ENCODE measurements at places on chromosomes 4 and X.

DNA sequence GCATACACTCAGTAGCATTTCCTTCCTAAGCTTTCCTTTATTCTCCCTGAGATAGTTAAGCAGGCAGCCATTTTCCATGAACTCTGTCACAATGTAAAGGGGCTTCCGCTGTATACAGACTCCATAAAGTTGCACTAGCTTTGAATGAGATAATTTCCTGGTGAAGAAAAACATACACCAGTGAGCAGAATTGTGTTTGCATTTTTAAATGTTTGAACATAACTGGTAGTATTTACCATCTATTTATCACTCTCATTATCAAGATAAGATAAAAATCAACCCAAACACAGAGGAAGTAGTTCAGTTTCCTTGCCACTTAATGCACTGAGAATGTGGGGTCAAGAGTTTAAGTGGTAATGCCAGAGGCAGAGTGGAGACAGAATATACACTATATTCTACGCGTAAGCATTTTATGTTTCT lies 54.1 kb downstream of the TXK start:
- H3K27me3 ChIP-seq = no peaks in the 10 kb centered on the region
- H3K36me3 ChIP-seq = no peaks in the 10 kb centered on the region
- no peak overlapping the region for H3K4me3 ChIP-seq
- no peaks in the 10 kb centered on the region for H3K4me1 ChIP-seq

GRCh38 chrX:30248854-30249253 lies 1.9 kb downstream of the MAGEB1 start:
- H3K4me1 ChIP-seq = no peaks in the 10 kb centered on the region
- DNase-seq = no peak
- H3K4me3 ChIP-seq = no peak overlapping the region
- no peaks in the 10 kb centered on the region for H3K36me3 ChIP-seq
- H3K27ac ChIP-seq = no peak overlapping the region

GRCh38 chr4:8211737-8212581 lies 12.9 kb downstream of the SH3TC1 start:
- peaks cover 71% of the 10 kb centered on the region for H3K36me3 ChIP-seq
- no peaks in the 10 kb centered on the region for H3K27me3 ChIP-seq
- no peak overlapping the region for H3K27ac ChIP-seq
- H3K4me3 ChIP-seq = no peak overlapping the region
- peaks cover 16% of the 10 kb centered on the region for H3K4me1 ChIP-seq

GRCh38 chrX:20829665-20830491 lies 544.3 kb upstream of the CNKSR2 start:
- H3K36me3 ChIP-seq = no peaks in the 10 kb centered on the region
- H3K27ac ChIP-seq = no peak overlapping the region
- H3K4me3 ChIP-seq = no peak overlapping the region
- no peak for DNase-seq

GRCh38 chr4:91448668-91449330 lies 855.0 kb upstream of the GRID2 start:
- no peak overlapping the region for H3K4me3 ChIP-seq
- no peak for DNase-seq
- no peaks in the 10 kb centered on the region for H3K4me1 ChIP-seq
- H3K36me3 ChIP-seq = no peaks in the 10 kb centered on the region

DNA sequence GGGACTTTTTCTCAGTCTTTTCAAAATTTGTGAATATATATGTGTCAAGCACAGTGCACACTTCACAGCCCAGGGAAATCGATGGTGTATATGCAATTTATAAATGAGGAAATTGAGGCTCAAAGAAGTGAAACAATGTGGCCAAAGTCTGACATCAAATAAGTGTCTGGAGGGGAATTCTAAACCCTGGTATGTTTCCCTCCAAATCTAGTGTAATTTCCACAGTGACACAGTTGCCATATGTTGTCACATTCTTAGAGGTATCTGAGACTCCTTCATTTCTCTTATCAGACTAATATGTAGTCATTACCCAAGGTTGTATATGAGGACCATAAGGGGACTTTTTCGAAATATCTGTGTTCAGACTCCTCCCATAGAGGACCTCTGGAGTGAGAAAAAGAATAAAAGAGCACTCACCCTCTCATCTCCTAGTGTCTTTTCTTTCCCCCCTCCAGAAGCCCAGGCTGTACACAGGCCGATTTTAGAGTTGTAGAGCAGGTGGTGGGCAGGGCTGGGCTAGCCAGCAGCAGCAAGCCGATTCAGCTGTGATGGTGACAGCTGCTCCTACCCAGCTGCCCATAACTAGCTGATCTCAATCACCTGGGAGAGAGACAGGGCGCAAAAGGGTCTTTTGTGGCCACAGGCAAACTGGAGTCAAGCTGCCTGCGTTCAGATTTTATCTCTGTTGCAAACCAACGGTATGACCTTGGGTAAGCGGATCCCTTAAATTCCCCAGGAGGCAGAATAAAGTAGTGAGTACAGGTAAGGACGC lies 55.1 kb downstream of the CLCN5 start:
- no peak for DNase-seq
- no peak overlapping the region for H3K4me3 ChIP-seq
- no peaks in the 10 kb centered on the region for H3K27me3 ChIP-seq

- no peaks in the 10 kb centered on the region for H3K36me3 ChIP-seq
- H3K4me3 ChIP-seq = peak overlapping the region; percentile 55
- peak overlapping the region; percentile 88 for H3K27ac ChIP-seq
- H3K27me3 ChIP-seq = no peaks in the 10 kb centered on the region
Measured at GRCh38 chrX:120485638-120486520, 16.8 kb upstream of the LAMP2 start.

DNA sequence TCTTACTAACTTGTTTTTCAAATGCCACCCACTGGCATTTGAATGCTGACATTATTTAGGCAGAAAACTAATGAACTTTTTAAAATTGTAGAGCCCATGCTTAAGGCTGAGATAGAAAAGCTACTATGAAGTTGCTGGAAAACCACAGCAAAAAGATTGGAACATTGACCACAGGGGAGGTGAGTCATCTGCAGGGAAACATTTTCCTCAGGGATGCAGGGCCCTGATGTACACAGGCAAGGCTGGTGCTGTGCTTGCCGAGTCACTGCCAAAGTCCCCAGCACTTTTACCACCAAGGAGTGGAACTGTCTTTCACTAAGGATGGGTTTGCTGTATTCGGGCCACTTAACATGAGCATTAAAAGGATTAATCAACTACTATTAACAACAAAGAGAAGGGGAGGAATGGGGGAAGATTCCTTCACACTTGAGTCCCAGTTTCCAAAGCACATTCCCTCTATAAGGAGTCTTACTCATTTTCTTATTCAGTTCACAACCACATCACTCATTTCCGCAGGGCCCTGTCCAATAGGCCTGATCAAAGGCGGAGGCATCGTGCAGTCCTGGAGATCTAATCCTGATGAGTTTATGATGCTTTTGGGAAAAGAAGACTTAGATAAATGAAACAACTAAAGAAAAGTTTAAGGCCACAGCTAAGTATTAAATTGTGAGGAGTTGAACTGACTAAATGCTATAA lies 202.9 kb upstream of the NPY2R start:
- no peaks in the 10 kb centered on the region for H3K36me3 ChIP-seq
- H3K27me3 ChIP-seq = no peaks in the 10 kb centered on the region
- H3K4me3 ChIP-seq = no peak overlapping the region
- no peak overlapping the region for H3K27ac ChIP-seq
- H3K4me1 ChIP-seq = no peaks in the 10 kb centered on the region

GRCh38 chrX:70592091-70592490 lies 147.5 kb downstream of the DLG3 start:
- no peaks in the 10 kb centered on the region for H3K27me3 ChIP-seq
- H3K4me1 ChIP-seq = no peaks in the 10 kb centered on the region
- H3K36me3 ChIP-seq = no peaks in the 10 kb centered on the region
- no peak overlapping the region for H3K27ac ChIP-seq
- DNase-seq = no peak
- H3K4me3 ChIP-seq = no peak overlapping the region

- H3K27ac ChIP-seq = no peak overlapping the region
- DNase-seq = no peak
- peaks cover 3% of the 10 kb centered on the region for H3K27me3 ChIP-seq
- H3K4me1 ChIP-seq = no peaks in the 10 kb centered on the region
- H3K4me3 ChIP-seq = no peak overlapping the region
Measured at GRCh38 chr4:36385951-36386571, 104.6 kb downstream of the DTHD1 start.

GRCh38 chr4:169604903-169605331 lies 7.5 kb downstream of the NEK1 start:
- H3K4me1 ChIP-seq = no peaks in the 10 kb centered on the region
- no peak overlapping the region for H3K27ac ChIP-seq
- H3K4me3 ChIP-seq = no peak overlapping the region
- H3K27me3 ChIP-seq = no peaks in the 10 kb centered on the region

GRCh38 chrX:10350981-10351380 lies 194.2 kb downstream of the CLCN4 start:
- no peak for DNase-seq
- H3K36me3 ChIP-seq = no peaks in the 10 kb centered on the region
- H3K27me3 ChIP-seq = no peaks in the 10 kb centered on the region
- H3K4me1 ChIP-seq = no peaks in the 10 kb centered on the region

- no peak overlapping the region for H3K27ac ChIP-seq
- DNase-seq = no peak
- H3K4me3 ChIP-seq = no peak overlapping the region
Measured at GRCh38 chr4:26955241-26955640, 94.6 kb downstream of the STIM2 start.

DNA sequence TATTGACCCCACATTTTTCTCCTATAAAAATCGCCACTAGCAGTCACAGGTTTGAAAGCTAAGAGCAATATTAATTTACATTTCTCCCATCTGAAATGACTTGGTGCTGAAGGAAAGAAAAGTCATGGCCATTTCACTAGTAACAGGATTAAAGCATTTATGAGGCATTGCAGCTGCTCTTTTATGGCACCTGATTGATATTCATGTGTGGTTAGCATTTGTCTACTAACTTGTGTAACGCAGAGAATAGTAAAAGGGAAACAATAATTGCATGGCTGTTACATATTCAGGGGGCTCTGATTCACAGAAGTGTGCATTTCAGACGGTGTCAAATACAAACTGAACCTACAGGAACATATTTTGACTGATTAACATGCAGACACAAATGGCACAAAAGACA lies 5.2 kb downstream of the PCDH19 start:
- no peak for DNase-seq
- peaks cover 30% of the 10 kb centered on the region for H3K27me3 ChIP-seq
- no peaks in the 10 kb centered on the region for H3K4me1 ChIP-seq
- no peak overlapping the region for H3K4me3 ChIP-seq
- H3K36me3 ChIP-seq = no peaks in the 10 kb centered on the region

DNA sequence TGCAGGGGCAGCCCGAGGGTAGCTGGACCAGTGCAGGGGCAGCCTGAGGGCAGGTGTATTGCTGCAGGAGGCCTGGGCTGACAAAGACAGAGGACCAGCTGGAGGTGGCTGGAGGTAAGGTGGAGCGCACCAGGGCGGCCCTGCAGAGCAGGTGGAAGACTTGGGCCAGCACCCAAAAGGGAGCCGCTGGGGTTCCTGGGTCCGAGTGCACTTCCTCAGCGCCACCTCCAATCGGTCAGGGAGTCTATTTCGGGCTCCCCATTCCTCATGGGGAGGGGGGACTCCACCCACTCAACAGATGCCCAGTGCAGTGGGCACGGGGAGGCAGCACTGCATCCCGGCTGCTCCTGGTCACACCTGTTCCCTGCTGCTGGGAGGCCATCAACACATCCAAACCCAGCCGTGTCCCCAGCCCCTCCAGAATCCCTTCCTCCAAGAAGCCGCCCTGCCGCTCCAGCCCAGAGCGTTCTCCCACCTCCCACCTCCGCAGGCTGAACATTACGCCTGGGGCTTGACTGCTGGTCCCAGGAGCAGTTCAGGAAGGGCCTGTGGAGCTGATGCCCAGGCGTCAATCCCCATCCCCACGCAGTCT lies 1.5 kb downstream of the LRPAP1 start:
- peak overlapping the region; percentile 93 for H3K4me3 ChIP-seq
- H3K4me1 ChIP-seq = peaks cover 40% of the 10 kb centered on the region
- no peak overlapping the region for H3K27ac ChIP-seq
- DNase-seq = no peak
- no peaks in the 10 kb centered on the region for H3K27me3 ChIP-seq
- peaks cover 28% of the 10 kb centered on the region for H3K36me3 ChIP-seq

DNA sequence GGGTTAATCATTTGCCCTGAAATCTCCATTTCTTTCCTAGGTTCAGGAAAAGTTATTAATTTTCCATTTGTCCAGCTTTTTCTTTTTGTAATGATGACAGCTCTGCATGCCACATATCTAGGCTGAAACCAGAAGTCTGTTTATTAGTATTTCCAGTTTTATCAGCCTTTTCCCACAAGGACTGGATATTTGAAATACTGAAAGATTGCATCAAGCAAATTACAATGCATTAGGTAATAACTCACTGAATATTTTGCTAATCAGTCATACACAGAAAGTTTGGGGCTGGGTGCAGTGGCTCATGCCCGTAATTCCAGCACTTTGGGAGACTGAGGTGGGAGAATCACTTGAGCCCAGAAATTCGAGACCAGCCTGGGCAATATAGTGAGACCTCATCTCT lies 21.5 kb downstream of the SLC9A7 start:
- H3K4me1 ChIP-seq = no peaks in the 10 kb centered on the region
- H3K4me3 ChIP-seq = no peak overlapping the region
- H3K27me3 ChIP-seq = no peaks in the 10 kb centered on the region
- H3K27ac ChIP-seq = no peak overlapping the region
- H3K36me3 ChIP-seq = no peaks in the 10 kb centered on the region

DNA sequence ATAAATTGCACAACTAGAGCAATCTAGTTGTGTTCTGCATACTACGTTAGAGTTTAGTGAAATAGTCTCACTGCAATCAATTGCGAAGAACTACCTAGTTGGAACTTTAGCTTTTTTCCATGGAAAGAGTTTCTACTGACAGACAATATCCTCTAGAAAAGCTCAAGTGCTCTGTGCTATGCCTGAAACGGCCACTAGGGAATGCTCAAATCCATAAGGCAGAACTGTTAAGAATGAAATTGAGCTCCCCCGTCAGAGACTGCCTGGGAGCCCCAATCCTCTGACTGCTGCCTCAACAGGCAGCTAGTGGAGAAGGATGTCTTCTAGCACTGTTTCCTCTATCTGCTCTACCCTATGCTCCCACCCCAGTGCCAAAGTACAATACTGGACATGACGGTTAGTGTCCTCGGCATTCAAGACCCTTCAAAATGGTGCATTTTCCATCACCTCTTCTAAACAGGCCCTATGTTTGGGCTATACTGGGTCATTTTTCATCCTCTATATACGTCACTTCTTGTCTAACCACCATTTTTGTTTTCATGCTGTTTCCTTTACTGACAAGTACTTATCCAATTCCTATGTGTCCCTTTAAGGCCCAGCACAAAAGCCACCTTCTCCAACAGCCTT lies 35.3 kb downstream of the FRMD7 start:
- no peaks in the 10 kb centered on the region for H3K36me3 ChIP-seq
- DNase-seq = peak; percentile 41
- H3K27ac ChIP-seq = no peak overlapping the region

DNA sequence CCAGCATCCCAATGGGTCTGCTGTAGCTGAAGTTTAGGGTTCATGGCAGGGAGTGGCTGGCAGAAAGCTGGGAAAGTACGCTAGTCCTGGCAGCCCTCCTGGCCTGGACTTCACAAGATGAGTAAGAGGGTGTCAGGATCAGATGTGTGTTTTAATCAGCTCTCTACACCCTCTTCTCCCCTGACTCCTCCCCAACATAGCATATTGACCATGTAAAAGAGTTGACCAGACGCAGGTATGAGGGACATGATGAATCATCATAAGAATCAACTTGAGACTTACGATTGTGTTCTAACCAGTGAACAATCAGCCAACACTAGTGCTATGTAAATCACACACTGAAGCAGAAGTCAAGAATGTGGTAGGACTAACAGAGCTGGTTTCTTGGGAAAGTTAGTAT lies 5.3 kb downstream of the SOWAHB start:
- no peak overlapping the region for H3K27ac ChIP-seq
- no peak overlapping the region for H3K4me3 ChIP-seq
- H3K4me1 ChIP-seq = peaks cover 9% of the 10 kb centered on the region
- peaks cover 21% of the 10 kb centered on the region for H3K27me3 ChIP-seq

- H3K4me1 ChIP-seq = no peaks in the 10 kb centered on the region
- no peaks in the 10 kb centered on the region for H3K36me3 ChIP-seq
- H3K27ac ChIP-seq = no peak overlapping the region
- no peak overlapping the region for H3K4me3 ChIP-seq
- DNase-seq = no peak
Measured at GRCh38 chr4:170227928-170228327, 138.2 kb upstream of the AADAT start.

Measured in lower lobe of right lung (tissue), 2 donors.